ENCODE measurements at places on chromosomes 6 and 20.

- DNase-seq, result no peak
Measured at GRCh38 chr20:50856475-50857041, 61.7 kb downstream of the BCAS4 start.

- DNase-seq, result no peak
Measured at GRCh38 chr20:41072190-41072863, 43.7 kb downstream of the TOP1 start.

- no peak for DNase-seq
Measured at GRCh38 chr6:7249391-7249790, 63.6 kb downstream of the SSR1 start.

DNA sequence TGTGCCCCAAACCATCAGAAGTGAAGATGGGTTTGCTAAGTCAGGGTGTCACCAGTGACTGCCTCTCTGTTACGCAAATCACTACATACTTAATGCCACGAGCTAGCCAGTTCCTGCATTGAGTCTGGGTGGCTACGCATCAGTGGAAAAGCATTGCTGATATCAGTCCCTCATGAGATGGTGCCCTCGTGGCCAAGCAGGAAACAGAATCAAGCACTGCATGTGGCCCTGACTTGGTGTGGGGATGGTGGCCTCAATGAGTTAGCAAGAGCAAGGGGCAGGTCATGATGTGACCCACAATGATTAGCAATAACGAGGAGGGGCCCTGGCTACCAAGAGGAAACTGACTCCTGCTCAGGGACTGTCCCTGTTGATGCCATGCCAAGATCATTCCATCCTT is 51.6 kb upstream of the FNDC1 start:
- DNase-seq, result no peak

- DNase-seq, result no peak
Measured at GRCh38 chr6:100261486-100261885, 203.2 kb downstream of the SIM1 start.

DNA sequence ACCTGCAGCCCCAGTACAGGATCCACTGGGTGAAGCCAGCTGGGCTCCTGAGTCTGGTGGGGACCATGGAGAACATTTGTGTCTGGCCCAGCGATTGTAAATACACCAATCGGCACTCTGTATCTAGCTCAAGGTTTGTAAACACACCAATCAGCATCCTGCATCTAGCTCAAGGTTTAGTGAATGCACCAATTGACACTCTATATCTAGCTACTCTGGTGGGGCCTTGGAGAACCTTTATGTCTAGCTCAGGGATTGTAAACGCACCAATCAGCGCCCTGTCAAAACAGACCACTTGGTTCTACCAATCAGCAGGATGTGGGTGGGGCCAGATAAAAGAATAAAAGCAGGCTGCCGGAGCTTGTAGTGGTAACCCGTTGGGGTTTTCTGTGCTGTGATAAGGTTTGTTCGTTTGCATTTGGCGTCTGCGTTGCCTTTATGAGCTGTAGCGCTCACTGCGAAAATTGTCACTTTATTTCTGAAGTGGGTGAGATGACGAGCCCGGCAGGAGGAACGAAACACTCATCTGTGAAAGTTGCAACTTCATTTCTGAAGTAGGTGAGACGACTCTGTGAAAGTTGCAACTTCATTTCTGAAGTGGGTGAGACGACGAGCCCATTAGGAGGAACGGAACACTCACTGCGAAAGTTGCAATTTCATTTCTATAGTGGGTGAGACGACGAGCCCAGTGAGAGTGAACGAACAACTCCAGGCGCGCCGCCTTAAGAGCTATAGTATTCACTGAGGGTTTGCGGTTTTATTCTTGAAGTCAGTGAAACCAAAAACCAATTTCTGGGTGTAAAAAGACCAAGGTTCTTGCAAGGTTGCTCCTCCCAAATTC is 31.1 kb downstream of the SERPINB6 start:
- no peak for DNase-seq

DNA sequence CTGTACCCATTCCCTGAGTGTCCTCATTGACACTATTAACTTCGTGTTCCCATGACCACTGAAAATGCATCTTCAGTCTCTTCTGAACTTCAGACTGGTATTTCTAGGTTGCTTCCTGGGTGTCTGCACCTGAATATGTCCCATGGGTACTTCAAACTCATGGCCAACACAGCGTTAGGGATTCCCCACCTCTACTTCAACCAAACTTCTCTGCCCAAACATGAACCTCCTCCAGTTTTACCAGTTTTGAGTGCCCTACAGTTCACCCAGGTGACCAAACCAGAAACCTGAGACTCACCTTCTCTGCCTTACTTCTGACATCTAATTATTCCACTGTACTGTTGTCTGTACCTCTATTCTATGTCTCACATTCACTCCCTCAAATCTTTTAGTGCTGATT is 99.5 kb upstream of the SUPT3H start:
- no peak for DNase-seq

DNA sequence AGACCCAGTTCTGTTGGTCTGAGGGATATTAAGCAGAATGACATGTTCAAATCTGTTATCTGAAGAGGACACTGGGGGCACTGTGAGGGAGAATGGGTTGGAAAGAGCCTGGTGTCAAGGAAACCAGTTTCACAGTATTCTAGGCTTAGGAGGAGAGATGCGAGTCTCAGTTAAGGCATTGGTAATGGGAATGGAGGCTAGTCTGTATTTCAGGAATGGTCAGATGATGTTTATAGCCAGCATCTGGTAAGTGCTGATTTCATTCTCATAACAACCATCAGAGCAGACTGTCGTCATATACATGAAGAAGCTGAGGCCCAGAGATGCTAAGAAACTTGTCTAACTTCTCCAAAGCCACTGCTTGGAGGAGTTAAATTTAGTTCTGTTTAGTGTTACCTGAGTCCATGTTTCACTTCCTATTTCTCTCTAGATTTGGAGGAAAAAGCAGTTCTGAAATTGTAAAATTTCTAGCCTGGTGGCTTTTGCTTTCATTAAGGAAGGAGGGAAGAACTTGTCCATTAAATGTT is 242.0 kb downstream of the ARID1B start:
- DNase-seq, result no peak

GRCh38 chr20:56986931-56987720 is 279.3 kb downstream of the BMP7 start:
- no peak for DNase-seq

DNA sequence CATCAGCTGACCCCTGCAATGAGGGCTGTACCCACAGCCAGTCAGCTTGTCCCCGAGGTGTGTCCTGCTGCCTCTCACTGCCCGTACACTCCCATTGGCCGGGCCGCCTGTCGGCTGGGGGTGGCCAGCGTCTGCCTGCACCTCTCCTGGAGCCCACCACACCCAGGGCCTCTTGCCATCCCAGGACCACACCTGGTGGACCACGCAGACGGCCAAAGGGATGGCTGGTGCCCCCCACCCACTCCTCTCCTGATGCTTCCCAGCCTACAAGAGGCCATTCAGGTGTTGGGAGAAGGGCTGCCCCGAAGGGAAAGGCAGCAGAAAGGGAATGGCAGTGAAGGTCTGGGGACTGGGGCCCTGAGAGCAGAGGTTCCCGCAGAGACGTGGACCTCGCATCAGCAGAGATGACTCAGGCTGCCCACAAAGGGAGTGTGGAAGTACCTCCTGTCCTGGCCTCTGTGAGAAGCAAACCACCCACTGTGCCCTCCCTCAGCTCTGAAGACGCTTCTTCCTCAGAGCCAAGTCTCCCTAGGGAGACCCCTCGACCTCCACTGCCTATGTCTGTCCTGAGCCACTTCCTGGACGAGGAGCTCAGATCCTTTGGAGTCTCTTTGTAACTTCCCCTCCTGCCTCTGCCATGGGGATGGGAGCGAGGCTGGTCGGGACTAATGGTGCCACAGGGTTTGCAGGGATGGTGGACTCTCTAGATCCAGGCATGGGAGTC is 60.9 kb downstream of the PYGB start:
- peak; percentile 80 for DNase-seq

GRCh38 chr6:19382676-19383075 is 454.5 kb upstream of the ID4 start:
- no peak for DNase-seq

DNA sequence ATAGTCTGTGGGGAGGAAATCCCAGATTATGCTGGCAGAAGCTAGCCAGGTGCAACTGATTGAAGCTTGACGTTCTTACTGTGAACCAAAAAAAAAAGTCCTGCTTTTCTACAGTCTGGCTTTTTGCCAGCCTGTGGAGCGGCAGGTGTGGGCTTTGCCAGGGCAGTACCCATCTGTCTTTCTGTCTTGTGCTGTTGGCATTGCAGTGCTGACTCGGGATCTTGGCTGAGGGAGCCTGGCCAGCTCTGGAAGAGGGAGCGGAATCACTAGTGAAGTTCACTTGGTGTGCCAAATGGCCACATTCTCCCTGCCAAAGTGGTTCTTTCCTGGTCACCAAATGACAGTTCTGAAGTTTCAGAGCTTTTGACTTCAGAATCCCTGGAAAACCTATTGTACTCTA is 5.0 kb downstream of the KIF3B start:
- DNase-seq, result no peak

- no peak for DNase-seq
Measured at GRCh38 chr20:23118766-23119165, 32.6 kb upstream of the CD93 start.

- DNase-seq, result no peak
Measured at GRCh38 chr20:36866681-36867495, 9.1 kb upstream of the TLDC2 start.

DNA sequence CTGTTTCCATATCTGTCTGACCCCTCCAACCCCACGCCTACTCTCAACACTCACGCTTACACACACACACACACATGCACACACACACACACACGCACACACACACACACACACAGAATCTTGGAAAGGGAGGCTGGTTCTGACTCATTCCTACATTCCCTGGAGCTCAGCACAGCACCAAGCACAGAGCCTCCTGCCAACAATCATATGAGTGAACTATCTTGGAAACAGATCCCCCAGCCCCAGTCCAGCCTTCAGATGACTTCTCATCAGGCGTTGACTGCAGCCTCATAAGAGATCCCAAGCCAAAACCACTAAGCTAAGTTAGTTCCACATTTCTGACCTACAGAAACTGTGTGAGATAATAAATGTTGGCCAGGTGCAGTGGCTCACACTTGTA is 14.1 kb upstream of the HCK start:
- DNase-seq, result no peak

- DNase-seq, result no peak
Measured at GRCh38 chr20:46435146-46435545, 28.7 kb upstream of the ELMO2 start.

Data from brain pericyte (primary cell).